ENCODE measurements at places on chromosomes 4 and X. TPM values are rescaled to one million over a fixed set of nuclear protein-coding genes. Genes with fewer than 3 reads are reported as not detected.

Gene MAGEA8
- total RNA-seq, result not detected

Gene PTTG2
- total RNA-seq, result 6.7 TPM

Gene TSPAN7
- 61.8 TPM for total RNA-seq

Gene PABPC4L
- 0.16 TPM for total RNA-seq

Gene EMCN
- total RNA-seq, result 3.8 TPM

Gene LUZP4
- not detected for total RNA-seq

Gene TLR3
- total RNA-seq, result 6.9 TPM

Gene HSFX1
- total RNA-seq, result 6.5 TPM

Gene F9
- not detected for total RNA-seq

Gene TMEM184C
- total RNA-seq, result 22.0 TPM

DNA sequence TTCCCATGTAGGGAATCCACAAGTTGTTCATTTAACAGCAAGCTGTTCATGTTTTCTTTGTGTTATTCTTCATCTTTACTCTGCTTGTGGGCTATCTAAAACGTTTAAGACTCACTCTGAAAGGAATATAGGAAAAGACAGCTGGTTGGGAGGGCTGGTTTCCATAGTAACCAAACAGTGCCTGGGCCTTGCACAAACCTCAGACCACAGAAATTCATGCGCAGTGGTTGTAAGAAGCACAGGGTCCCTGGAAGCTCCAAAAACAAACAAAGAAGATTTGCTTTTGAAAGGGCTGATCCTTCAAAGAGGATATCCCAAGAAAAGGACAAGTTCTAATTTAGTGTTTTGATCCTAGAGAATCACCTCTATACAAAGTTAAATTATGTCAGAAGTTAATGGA is 7.8 kb downstream of the SERTM2 start:
- no peak for DNase-seq

DNA sequence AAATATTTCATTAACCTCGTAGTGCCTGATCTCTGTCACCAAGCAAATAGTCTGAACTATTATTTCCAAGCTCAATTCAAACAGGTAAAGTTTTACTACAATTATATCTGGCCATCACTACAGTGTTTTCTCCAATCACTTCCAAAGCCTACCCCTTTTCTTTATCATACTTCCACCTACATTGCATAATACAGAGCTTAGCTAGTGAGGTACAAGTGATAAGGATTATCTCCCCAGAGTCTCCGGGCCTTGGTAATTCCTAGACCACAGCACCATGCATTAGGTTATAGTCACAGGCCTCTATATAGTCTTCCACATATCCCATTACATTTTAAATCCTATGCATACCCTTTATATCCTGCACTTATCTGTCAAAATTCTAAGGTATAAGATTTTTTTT is 154.2 kb downstream of the SNCA start:
- DNase-seq, result no peak

GRCh38 chr4:114497116-114497515 is 101.5 kb upstream of the UGT8 start:
- no peak for DNase-seq

- DNase-seq, result no peak
Measured at GRCh38 chr4:143728166-143728565, 27.7 kb upstream of the FREM3 start.

DNA sequence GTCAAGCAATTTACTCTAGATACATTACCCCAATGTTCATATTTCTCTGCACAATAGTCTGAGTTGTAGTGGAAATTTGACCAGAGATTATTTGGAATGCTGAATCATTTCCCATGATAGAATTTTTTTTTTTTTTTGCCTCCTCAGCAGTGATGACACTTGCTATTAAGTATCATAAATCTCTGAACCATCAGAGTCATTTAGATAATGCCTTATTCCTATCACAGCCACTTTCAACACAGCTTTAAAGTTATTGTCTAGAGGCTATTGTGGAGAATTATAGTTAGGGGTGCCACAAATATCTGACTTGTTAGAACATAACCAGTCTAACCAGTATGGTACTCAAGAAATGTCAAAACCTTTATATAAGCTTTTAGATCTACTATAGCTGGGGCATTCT is 79.8 kb downstream of the LCORL start:
- DNase-seq, result no peak

DNA sequence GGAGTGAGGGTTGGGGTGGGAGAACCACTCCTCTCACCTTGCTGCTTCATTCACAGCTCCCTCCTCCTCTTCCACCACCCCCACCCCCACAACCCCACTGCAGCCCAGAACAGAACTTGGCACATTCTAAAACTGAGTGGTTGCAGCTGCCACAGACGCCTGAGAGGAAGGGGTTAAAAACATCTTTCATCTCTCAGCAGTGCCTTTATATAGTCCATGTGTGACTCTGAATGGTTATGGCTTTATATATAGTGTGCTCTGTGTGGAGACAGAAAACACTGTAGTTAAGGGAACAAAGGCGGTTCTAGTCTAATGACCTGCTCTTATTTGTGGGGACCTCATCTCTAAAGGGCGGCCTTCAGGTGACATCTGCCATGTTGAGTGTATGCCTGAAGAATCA is 144.8 kb downstream of the BCOR start:
- no peak for DNase-seq

DNA sequence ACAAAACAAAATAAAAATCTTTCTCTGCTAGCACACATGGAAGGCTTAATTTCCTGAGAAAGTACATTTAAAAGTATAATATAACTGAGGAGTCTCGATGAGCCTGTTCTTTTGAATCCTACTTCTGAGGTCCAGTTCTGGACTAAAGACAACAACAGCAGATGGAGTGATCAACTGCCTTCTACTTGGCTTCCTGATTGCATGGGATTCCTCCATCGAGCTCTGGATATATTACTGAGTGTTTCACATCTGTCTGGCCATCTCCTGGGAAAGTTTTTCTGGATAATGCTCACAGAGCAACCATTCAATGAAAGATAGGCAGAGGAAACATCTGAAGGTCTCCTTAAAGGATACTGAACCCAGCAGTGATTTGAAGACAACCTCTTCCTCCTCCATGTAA is 42.6 kb downstream of the KDR start:
- DNase-seq, result no peak

DNA sequence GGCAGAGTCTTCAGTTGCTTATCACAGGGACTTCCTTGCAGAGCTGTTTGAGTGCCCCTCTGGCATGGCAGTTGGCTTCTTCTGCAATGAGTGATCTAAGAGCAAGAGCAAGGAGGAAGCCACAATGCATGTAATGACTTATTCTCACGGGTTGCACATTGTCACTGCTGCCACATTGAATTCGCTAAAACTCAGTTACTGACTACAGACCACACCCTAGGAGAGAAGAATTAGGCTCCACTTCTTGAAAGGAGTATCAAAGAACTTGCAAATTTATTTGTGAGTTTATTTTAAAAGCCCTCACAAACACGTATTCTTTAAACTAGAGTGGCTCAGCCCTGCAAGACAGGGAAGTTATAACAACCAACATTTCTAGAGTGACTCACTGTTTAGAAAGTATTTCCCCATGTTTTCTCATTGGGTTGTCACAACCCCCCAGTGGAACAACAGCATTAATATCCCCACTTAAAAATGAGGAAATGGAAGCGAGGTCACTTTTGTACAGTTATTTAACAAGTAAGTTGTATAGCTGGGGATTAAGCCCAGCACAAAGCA is 32.4 kb upstream of the RBPJ start:
- no peak for DNase-seq

- no peak for DNase-seq
Measured at GRCh38 chr4:145815626-145816025, 123.0 kb downstream of the ZNF827 start.

- DNase-seq, result no peak
Measured at GRCh38 chrX:123563167-123563566, 169.7 kb downstream of the THOC2 start.

- no peak for DNase-seq
Measured at GRCh38 chr4:4641254-4641653, 99.4 kb upstream of the STX18 start.

GRCh38 chrX:120753413-120754251 is 122.0 kb downstream of the CT47B1 start:
- no peak for DNase-seq

- no peak for DNase-seq
Measured at GRCh38 chrX:84170931-84171330, 17.1 kb downstream of the RPS6KA6 start.

DNA sequence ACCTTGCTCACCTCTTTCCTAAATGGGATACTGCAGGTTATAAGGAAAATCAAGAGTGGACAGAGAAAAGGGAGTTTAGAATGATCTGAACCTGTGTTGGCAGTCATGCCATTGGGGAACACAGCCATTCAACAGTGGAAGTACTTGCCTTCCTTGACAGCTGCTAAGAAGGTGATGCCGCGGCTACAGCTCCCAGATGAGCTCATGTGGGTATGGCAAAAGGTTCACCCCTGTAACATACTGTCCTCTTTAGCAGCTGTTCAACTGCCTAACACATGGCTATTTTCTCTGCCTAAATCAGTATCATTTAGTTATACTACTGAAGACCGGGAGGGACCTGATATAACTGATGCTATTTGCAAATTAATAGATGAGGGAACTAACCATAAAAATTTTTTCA is 76.8 kb downstream of the DCHS2 start:
- no peak for DNase-seq

DNA sequence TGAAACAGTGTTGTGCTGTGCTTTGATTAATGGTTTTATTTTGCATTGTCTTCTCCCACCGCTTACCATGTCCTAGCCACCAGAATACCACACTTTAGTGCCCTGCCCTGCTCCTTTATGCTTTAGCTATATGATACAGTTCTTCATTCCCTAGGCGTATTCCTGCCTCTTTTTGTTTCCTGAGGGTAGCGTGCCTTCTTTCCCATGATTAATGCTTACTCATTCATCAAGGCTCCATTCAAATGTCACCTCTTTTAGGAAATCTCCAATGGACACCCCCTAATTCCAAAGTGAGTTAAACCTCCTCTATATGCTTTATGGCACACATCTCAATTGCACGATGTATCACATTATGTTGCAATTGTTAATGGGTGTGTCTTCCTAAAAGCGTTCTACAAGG is 46.3 kb downstream of the SPANXD start:
- DNase-seq, result no peak
